ENCODE measurements at places on chromosomes 3 and 15.

DNA sequence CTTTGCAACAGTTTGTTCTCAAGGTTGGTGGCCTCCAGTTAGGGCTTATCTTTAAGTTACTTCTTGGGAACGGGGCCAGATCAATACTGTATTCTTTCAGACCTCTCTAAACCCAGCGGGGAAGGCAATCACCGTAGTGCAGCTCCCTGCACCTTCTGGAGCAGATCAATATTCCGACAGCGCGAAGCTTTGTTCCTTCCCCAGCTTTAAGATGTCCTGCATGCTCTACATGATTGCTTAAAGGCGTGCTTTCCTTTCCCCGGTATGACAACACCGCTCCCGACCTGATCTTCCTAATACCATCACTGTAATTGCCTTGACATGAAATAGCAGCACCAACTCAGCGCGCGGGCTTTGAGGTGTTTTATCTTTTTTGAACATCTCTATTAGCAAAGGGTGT lies 755.2 kb downstream of the NR2F2 start:
- no peak for DNase-seq

DNA sequence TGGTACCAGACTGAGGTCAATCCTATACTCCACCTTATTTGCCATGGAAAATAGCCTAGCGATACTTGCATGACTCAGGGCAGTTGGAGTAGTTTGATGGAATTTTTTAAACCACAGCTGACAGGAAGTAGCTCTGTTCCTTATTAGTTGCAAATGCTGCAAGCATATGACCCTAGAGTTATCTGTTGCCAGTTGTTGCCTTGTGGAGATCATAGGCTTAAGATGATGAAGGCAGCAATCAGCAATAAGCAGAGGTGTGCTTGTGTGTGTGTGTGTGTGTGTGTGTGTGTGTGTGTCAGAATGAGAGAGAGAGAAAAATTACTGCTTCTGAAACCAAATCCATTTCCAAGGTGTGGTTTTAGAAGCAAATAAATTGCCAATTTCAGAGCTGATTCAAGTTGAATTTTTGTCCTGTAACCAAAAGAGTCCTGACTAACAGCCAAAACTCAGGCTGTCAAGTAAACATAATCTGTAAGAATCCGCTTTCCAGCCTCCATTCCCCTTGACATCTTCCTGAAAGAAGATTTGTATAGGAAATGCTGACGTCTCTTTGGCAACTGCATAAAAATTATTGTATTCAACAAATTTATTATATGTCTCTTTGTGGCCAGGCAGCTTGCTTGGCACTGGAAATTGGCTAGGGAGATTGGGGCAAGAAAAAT lies 141.2 kb downstream of the SERPINI1 start:
- no peak for DNase-seq

DNA sequence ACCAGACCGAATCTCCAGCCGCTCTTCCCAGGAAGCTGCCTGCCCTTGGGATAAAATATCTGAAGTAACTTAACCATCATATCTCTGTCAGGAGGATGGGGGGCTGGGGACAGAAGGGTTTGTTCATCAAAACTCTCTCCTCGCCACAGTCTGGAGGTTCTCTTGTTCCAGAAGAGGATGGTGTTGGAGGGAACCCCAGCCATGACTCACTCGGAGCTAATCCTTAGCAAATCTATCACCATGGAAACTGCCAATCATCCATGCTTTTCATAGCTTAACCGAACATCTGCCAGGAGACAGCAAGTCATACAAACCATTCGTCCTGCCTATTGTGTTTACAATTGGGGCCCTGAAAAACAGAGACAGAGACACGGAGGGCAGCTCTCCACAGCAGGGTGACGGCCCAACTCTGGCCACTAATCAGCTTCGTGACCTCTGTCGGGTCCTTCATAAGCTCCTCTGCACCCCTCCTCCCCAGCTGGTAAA lies 73.8 kb upstream of the HEG1 start:
- DNase-seq: no peak

GRCh38 chr3:111035902-111036301 lies 35.7 kb upstream of the NECTIN3 start:
- no peak for DNase-seq

GRCh38 chr15:28106294-28107110 lies 7.4 kb upstream of the OCA2 start:
- DNase-seq: no peak

DNA sequence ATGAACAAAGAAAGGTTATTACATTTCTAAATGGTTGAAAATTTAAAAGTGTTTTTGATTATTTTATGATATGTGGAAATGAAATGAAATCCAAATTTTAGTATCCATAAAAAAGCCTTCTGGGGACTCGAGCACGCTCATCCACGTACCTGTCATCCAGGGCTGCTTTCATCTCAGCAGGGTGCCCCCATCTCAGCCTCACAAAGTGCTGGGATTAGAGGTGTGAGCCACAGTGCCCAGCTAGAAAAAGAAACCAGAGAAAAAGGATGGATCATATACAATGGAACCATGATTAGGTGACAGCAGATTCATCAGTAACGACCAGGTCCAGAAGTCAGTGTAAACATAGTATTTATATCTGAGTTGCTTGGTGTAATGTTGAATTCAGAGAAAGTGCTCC lies 49.7 kb downstream of the STARD5 start:
- DNase-seq: no peak

GRCh38 chr3:47512416-47513124 lies 942 bp downstream of the ELP6 start:
- no peak for DNase-seq

DNA sequence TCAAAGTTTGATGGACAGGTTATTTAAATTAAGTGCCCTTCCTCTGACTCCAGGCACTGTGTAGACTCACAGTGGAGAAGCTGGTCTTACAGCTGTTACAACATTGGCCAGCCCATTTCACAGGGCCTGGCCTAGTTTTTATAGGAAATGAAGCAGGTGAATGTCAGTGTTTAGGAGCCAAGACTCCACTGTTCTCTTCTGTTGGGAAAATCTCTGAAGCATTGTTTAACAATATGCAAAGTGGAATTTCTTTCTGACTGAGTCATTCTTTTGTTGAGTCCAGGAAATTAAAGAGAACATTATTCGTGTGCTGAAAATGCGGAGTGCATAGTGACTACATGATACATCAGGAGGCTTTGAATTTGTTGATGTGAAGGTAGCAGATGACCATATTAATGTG lies 64.7 kb downstream of the ARRDC4 start:
- no peak for DNase-seq

DNA sequence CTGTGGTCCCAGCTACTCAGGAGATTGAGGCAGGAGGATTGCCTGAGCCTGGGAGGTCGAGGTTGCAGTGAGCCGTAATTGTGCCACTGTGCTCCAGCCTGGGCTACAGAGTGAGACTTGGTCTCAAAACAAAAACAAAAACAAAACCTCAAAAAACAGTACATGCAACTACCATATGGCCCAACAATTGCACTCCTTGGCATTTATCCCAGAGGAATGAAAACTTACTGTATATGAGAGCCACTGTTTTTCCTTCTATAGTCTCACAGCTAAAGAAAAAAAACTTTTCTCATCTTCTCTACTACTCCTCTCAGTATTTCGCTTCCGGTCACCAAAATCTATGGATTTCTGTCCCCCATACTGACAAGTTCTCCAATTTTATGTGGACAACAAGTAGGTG lies 84.3 kb downstream of the FLNB start:
- no peak for DNase-seq

DNA sequence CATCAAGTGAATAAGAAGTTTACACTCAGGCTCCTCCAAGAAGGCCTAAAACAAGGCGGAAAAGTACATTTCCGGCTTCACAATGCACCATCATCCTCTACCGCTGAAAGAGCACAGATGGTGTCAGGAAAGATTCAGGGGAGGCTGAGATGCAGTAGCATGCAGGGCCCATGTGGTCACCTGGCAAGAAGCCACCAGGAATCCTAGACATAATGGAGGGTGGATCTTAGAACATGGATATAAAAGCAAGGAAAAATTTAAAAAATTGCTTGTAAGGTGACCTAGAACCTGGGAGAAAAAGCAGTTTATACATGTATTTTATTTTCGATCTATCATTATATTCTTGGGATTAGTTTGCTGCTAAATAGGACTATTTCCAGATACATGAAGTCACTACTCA lies 21.9 kb upstream of the OTOL1 start:
- no peak for DNase-seq

- no peak for DNase-seq
Measured at GRCh38 chr15:100330221-100330620, 11.6 kb downstream of the ADAMTS17 start.

- no peak for DNase-seq
Measured at GRCh38 chr3:125194849-125195601, 17.5 kb downstream of the SLC12A8 start.

DNA sequence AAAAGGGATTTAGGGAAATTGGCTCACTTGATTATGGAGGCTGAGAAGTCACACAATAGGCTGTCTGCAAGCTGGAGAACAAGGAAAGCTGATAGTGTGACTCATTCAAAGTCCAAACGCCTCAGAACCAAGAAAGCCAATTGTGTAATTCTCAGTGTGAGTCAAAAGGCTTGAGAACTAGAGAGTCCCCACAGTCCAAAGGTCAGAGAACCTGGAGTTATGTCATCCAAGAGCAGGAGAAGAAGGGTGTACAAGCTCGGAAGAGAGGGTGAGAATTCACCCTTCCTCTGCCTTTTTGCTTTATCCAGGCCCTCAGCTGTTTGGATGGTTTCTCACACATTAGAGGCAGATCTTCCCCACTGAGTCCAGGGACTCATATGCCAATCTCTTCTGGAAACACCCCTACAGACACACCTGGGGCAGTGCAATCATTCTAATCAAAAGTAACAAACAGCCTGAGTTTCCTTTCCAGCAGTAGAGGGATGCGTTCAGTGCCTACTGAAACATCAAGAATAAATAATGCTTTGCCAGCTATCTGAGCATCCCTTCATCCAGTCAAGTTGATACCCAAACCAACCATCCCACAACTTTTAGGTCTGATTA lies 271.5 kb downstream of the SATB1 start:
- DNase-seq: no peak

DNA sequence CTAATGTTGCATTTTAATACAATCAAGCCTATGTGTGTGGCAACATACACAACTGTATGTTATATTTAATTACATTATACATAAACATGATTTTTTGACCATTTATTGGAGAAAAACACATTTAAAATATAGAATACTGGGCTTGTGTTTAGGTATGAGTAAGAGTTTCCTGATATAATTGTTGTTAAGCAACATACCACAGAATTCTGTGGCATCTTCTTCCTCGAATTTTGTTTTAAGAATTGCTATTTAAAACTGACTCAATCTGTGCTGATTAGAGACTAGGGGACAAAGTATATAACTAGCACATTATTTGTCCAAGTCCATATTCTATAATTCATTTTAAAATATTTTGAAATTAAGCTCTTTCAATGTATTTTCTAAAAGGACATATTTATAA lies 376.8 kb upstream of the THBS1 start:
- DNase-seq: no peak

- no peak for DNase-seq
Measured at GRCh38 chr3:31634476-31634875, 101.8 kb downstream of the STT3B start.

DNA sequence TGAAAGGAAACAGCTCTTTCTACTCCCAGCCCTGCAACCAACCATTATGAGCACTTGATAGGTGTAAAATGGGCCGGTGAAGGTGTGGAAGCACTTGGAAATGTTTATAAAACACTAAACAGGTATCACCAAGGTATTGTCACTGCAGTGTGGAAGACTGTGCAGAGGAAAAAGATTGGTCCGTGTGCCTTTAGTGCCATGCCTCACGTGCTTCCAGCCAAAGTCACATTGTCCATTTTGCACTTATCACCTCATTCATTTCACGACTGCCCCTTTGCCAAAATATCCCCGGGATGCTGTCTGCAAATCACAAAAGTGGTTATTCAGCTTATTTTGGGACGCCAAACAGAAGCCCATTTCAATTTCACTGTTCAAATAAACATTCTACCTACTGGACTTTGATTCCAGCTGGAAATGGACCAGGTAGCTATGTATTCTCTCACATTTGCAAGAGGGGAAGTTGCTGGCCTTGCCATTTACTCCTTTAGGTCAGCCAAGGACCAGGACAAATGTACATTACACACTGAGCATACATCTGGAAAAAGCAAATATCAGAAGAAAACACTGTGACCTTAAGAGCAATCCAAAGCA lies 58.4 kb downstream of the ARRDC4 start:
- DNase-seq: no peak

GRCh38 chr15:55564347-55565145 lies 23.6 kb downstream of the PYGO1 start:
- DNase-seq: no peak

- DNase-seq: no peak
Measured at GRCh38 chr3:177781686-177782161, 584.4 kb upstream of the TBL1XR1 start.

- DNase-seq: no peak
Measured at GRCh38 chr3:118675305-118675704, 359.3 kb downstream of the IGSF11 start.

- no peak for DNase-seq
Measured at GRCh38 chr3:70729845-70730244, 417.4 kb upstream of the MDFIC2 start.

DNA sequence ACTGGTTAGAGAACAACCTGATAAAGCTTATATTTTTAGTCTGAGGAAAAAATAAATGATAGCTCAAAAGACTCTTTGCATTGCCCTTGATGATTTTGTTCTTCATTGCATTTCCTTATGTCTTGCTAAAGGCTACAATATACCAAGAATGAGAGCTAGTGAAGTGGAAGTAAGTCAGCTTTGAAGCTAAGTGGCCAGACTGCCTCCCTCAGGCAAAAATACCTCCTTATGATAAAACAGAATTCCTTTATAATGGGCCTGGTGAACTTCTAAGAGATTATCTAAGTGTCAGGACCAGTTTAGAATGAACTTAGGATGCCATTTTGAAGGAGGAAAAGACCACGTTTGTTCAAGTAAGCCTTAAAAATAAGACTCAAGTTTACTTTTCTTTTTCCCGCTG lies 678.4 kb downstream of the ROBO2 start:
- DNase-seq: no peak

- no peak for DNase-seq
Measured at GRCh38 chr15:26065723-26066122, 202.6 kb upstream of the ATP10A start.

DNA sequence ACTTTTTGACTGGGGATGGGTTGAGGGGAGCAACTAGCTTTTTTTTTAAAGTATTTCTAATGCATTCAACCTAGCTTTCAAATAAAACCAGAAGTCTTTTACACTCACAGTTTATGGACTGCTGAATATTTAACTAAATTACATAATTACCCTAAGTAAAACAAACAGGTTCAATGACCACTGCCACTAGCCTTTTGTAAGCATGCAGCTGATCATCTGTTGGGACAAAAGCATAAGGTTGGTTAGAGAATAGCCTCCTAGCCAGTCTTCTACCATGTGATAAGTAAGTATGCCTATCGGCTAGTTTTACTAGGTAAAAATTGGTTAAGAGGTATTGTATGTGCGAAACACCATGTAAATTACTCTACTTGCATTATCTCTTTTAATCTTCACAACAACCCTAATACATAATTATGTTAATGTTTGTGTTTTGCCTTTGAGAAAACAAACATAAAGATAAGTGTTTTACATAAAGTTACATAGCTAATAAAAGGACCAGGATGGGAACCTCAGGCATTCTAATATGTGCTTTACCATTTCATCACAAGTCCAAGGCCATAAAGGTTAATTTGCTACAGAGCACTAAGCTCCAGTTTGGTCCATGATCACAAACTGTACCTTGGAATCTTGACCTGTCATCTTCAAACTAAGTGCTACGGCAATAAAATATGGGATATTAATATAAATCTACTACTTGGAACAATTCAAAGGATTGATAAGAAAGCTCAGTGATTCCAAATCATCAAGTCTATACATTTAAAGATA lies 13.2 kb downstream of the PFN2 start:
- DNase-seq: no peak

Data from activated CD8-positive, alpha-beta memory T cell treated with anti-CD3 and anti-CD28 coated beads for 4 hours (primary cell).